Foreskin keratinocyte (primary cell): ENCODE measurements at places on chromosomes 7 and 10. TPM values are rescaled to one million over a fixed set of nuclear protein-coding genes. Genes with fewer than 3 reads are reported as not detected.

Gene NRP1
- 11.6 and 12.2 TPM in 2 replicates for polyA plus RNA-seq

Gene SPDYE16
- not detected in 2 replicates for polyA plus RNA-seq

Gene SPDYE9
- polyA plus RNA-seq: not detected in 2 replicates

Gene WNT16
- not detected in 2 replicates for polyA plus RNA-seq

Gene AKR1C8
- not detected in 2 replicates for polyA plus RNA-seq

Gene OGDHL
- polyA plus RNA-seq: 0.16 and 0.19 TPM in 2 replicates

Gene LDB3
- polyA plus RNA-seq: not detected in 2 replicates

Gene GNG11
- 2.3 and 3.1 TPM in 2 replicates for polyA plus RNA-seq

Gene HSPA12A
- polyA plus RNA-seq: 3.8 and 4.1 TPM in 2 replicates

Gene SEMA3C
- 16.2 and 21.2 TPM in 2 replicates for polyA plus RNA-seq

Gene UNCX
- not detected in 2 replicates for polyA plus RNA-seq

Gene HMX3
- polyA plus RNA-seq: not detected in 2 replicates

Gene CLRN3
- not detected in 2 replicates for polyA plus RNA-seq

Gene TMEM72
- polyA plus RNA-seq: not detected in 2 replicates

DNA sequence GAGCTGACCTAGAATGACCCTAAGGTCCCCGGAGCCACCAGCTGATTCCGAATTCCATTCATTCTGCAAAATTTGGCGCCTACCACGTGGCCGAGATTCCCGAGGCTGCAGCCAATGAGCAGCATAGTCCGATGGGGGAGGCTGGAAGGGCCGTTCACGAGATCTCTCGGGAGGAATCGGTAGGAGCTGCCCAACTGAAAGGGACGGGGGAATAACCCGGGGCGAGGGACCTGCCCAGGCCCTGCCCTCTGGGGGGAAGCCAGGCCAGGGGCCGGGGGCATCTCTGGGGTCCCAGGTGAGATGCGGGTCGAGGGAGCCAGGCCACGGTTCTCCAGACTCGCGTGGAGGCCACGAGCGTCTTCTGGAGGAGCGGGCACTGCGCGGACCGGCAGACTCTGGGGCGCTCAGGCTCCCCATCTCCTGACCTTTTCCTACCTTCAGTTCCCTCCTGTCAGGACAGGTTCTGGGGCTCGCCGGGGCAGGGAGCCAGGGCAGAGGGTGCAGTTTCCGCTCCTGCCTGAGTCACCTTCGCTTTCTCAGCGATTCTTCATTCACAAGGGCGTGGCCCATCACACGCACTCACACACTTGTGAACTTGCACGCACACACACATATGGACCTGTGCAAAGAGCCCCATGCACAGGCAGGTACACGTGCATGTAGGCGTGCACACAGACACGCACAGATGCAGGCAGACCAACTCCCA, 173.4 kb downstream of the RNF216 start:
- DNase-seq: peak; percentile 95

- DNase-seq: no peak
Measured at GRCh38 chr7:151137076-151137675, 30.3 kb downstream of the GBX1 start.

- no peak for DNase-seq
Measured at GRCh38 chr10:54880996-54881395, 80.0 kb upstream of the PCDH15 start.

GRCh38 chr10:79189181-79189580, 120.4 kb downstream of the ZMIZ1 start:
- DNase-seq: no peak

GRCh38 chr10:91797048-91797690, 1.1 kb upstream of the TNKS2 start:
- DNase-seq: peak; percentile 33

DNA sequence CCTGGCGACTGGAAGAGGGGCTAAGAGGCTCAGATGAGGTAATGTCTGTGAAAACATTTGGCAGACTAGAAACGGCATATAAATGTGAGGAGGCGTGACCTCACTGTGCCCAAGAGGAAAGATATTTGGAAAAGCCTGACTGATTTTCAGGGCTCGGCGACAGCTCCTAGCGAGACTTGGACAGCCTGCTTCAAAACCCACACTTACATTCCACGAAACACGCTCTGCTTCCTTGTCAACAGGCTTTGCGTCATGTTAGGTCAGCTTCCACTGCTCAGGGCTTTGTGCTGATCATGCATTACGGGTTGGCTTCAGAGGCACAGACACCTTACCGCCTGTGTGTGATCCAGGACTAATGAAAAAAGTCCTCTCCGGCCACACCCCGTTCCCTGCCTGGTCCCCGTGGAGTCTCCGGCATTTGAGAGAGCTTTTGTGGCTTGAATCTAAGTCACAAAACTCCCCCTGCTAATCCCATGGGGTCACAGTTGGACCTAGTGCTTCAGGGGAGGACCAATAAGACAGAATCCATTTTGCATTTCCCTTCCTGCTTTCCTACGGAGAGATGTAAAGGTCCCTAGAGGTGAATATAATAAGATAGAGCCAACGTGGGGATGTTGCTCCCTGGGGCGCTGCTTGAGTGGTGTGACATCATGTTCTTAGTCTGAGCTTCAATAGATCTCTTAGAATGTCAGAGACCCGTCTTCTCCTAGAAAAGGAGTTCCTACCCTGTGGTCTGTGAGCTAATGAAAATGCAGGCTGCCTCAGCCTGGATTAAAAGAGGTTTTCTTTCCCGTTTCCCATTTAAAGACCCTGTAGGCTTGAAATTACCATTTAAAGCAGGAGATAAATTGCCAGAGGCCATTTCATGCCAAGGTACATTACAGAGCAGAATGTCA, 25.5 kb downstream of the FGFBP3 start:
- no peak for DNase-seq

GRCh38 chr7:91137153-91137787, 127.0 kb upstream of the FZD1 start:
- no peak for DNase-seq

DNA sequence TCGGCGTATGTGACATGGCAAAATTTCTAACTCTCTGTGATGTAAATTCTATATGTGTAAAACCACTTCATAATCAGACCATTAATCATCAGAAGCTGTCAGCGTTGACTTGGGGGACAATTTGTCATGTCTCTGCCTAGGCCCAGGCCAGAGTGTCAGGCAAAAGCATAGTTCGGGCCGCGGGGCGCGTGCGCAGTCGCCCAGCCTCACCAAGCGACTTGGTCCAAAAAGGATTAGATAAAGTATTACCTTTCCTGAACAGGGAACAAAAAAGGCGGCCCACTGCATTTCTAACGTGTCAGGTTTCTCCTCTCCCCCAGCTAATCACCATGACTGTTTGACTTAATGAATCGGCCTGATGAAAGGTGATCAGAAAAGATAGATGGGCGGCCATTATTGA, 114.2 kb downstream of the EBF3 start:
- no peak for DNase-seq

- no peak for DNase-seq
Measured at GRCh38 chr10:123139521-123140163, 3.9 kb downstream of the HMX3 start.

- no peak for DNase-seq
Measured at GRCh38 chr7:117951691-117952280, 78.5 kb upstream of the CTTNBP2 start.

- DNase-seq: no peak
Measured at GRCh38 chr10:71962901-71963300, 1.3 kb upstream of the CHST3 start.

GRCh38 chr10:22825841-22826240, 102.0 kb upstream of the ARMC3 start:
- DNase-seq: peak; percentile 9

- DNase-seq: peak; percentile 17
Measured at GRCh38 chr7:145698526-145699262, 417.9 kb upstream of the CNTNAP2 start.

DNA sequence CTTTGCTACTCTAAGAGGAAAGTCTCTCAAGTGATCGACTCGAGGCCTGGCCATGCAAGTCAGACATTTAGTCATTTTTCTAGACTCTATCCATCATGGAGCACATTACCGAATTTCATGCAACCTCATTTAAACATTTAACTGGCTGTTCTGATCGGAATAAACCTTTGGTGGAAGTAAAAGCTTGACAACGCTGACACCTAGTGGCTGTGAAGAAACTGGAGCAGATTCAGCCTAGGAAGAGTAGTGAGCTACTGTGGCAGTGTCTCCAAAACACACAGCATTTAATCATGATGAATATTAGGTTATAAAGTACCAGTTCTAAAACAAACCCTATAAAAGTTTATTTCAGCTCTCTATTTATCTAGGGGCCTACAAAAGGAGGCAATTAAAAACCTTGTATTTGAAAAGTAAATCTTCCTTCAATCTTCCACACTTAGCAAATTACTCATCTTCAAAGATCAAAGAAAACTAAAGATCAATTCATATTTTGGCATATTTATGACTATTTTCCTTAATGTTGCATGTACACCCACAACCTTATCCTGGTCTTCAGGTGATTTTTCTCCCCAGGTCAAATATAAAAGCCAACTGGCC, 175.0 kb downstream of the CTNNA3 start:
- peak; percentile 7 for DNase-seq

- DNase-seq: no peak
Measured at GRCh38 chr7:66964411-66964810, 31.0 kb downstream of the SBDS start.

DNA sequence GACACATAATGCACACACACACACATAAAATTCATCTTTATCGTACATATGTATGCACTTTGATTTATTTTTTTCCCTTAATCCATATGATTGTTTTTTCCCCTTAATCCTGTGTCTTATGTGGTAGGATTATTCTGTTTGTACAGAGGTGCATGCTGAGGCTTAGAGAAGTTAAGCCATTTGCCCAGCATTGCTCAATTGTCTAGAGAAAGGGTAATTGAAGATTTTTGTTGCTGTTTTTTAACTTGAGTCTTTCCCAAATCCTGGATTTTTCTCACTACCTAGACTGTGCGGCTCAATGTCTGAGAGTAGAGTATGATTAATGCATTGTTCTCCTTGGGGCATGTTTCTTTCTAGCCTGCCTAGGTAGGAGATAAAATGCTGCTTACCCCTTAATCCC, 35.0 kb downstream of the WBP1L start:
- DNase-seq: no peak

DNA sequence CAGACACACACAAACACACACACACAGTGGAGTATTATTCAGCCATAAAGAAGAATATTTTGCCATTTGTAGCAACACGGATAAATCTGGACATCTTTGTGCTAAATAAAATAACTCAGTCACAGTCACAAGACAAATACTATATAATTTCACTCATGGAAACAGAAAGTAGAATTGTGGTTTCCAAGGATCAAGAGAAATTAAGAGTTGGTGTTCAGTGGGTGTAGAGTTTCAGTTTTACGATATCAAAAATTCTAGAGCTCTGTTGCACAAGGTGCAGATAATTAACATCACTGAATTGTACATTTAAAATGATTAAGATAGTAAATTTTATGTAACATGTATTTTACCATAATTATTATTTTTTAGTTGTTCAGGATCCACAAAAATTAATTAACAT, 1235.0 kb downstream of the XPNPEP1 start:
- no peak for DNase-seq

DNA sequence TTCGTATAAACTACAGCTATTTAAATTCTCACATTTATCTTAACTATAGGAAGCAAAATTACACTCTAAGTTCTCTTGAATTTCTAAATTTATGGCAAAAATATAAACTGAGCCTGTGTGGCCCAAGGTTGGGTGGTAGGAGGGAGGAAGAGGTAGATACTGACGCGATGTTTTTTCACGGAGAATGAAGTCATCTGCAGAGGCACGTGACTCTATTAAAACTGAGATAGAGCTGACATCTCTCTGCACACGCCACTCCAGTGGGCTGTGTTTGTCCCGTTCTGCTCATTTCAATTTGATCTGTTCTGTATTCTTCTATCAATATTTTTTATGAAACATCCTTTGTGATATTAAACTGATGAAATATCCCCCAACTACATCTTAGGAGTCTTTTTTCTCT, 286.8 kb downstream of the DNAJB6 start:
- no peak for DNase-seq

GRCh38 chr7:139776486-139777132, 1.2 kb downstream of the HIPK2 start:
- DNase-seq: no peak

- no peak for DNase-seq
Measured at GRCh38 chr10:89357096-89357495, 20.8 kb upstream of the IFIT1B start.

DNA sequence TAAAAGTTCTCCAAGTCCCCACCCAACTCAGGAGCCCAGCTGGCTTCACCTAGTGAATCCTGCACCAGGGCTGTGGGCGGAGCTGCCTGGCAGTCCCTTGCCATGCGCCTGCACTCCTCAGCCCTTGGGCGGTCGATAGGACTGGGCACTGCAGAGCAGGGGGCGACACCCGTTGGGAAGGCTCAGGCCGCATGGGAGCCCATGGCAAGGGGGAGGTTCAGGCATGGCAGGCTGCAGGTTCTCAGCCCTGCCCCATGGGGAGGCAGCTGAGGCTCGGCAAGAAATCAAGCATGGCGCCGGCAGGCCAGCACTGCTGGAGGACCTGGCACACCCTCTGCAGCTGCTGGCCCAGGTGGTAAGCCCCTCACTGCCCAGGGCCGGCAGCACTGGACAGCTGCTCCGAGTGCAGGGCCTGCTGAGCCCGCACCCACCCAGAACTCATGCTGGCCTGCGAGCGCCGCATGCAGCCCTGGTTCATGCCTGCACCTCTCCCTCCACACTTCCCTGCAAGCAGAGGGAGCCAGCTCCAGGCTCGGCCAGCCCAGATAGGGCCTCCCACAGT, 149.9 kb downstream of the ANKRD30A start:
- no peak for DNase-seq

- DNase-seq: no peak
Measured at GRCh38 chr7:25877802-25878789, 273.9 kb upstream of the NFE2L3 start.

- DNase-seq: no peak
Measured at GRCh38 chr7:70763961-70764691, 367.8 kb upstream of the GALNT17 start.

GRCh38 chr10:125881192-125881591, at the start of gene DHX32:
TSS of gene DHX32 (minus strand) at chr10:125881292. CDS start at chr10:125880824, 468 bp downstream.
- no peak for DNase-seq

GRCh38 chr7:122413339-122413738, 108.8 kb upstream of the FEZF1 start:
- DNase-seq: no peak

GRCh38 chr10:117425974-117426566, 50.8 kb upstream of the PDZD8 start:
- DNase-seq: no peak

DNA sequence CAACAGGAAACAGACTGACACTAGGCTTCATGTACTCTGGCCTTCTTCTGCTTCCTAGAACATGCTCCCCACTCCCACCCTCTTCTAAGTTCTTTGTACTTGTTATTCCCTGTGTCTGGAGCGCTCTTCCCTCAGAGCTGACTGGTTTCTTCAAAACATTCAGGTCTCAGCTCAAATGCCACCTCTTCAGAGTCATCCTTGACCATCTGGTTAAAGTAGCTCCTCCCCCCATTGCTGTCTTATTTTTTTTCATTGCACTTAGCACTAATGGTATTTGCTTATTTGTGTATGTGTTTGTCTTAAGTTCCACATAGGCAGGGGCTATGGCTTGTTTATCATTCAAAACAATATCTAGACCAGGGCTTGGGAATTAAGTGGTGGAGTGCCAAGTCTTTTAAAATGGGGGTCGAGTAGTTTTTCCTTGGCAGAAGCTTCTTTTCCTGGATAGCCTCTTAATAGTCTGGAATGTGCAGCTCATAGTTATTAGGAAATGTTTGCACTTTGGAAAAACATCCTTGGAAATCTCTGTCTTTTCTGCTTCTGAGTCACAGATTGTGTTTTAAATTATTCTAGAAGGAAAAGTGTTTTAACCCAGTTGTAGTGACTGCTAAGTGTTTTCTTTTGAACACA, 60.0 kb downstream of the RALA start:
- DNase-seq: no peak
